ENCODE measurements at places on chromosomes 5 and 9. TPM values are rescaled to one million over a fixed set of nuclear protein-coding genes. Genes with fewer than 3 reads are reported as not detected.

The SPATA9 gene
- total RNA-seq = not detected

The GMCL2 gene
- not detected for total RNA-seq

The MEIKIN gene
- total RNA-seq = not detected

The F2RL2 gene
- total RNA-seq = 3.7 TPM

The EEIG1 gene
- 63.9 TPM for total RNA-seq

The TMEM267 gene
- 22.5 TPM for total RNA-seq

The MTRR gene
- 27.0 TPM for total RNA-seq

The CARD9 gene
- total RNA-seq = 1.5 TPM

The CDKN2AIPNL gene
- 43.8 TPM for total RNA-seq

The CKS2 gene
- total RNA-seq = 446 TPM

The TRIM7 gene
- total RNA-seq = 27.8 TPM

The OR1N2 gene
- total RNA-seq = not detected

The WDR38 gene
- not detected for total RNA-seq

The PDE8B gene
- total RNA-seq = 1.7 TPM

The BAAT gene
- total RNA-seq = 0.34 TPM

The SEMA4D gene
- 5.1 TPM for total RNA-seq

The ZNF169 gene
- 1.6 TPM for total RNA-seq

The PROP1 gene
- total RNA-seq = not detected

All from A549 treated with GW870086 at 1 μM for 4 hours (cell line).